Activated CD4-positive, alpha-beta T cell treated with anti-CD3 and anti-CD28 coated beads, Interleukin-10, Interleukin-2, amounts not matched to agents 100 ng/mL and 50 ng/mL, durations not matched to agents 16 hours and 8 hours (primary cell): ENCODE measurements at places on chromosomes 5 and 9.

DNA sequence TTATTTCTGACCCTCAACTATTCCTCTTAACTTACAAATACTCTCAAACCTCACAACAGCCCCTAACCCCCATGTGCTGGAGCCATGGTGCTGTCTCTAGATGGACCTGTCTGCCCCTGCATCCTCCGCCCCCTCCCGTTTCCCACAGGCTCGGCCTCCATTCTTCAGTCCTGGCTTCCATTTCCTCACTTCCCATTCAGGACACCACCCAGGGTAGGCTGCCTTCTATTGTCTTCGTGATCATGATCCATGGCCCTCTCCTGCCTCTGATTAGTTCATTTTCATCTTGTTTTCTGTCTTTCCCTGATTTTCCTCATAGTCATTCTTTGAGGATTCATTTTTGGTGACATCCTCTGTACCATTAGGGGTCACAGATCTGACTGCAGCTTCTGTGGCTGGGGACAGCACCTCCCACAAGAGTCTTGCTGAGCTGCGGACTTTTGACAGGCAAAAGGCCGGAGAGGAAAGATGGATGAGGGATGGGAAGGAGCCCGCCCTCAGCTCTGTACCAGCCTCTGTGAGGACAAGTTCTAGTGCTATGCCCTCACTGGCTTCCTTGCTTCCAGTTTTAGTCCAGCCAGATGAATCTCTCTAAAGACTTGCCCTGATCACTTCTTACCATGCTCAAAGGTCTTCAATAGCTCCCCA is 255.8 kb downstream of the NTRK2 start:
- no peak for DNase-seq

DNA sequence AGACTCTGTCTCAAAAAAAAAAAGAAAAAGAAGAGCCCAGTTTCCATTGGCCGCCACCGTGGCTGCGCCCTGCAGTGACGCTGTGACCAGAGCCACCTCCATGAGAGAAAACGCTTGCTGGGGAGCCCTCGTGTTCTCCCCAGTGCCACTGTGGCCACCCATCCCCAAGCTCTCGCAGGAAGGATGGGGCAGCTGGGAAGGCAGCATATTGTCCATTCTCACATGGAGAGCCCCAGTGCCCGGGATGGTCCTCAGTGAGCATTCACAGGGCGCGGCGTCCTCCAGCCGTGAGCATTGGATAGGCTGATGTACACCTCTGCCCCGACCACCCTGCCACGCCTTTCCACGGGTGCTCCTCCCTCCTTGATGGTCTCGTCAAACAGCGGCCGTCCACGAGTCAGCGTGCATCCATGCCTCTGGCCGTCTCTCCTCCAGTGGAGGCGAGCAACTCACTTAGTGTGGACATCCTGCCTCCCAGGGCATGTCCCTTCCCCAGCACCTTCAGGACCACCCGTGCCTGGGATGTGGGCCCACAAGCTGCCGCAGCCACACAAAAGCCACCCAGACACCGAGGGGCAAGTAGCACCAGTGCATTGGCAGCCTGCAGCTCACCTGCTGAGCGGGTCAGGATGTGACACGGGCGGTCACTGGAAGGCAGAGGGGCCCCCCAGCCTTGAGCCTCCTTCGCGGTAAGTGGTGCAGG is 23.4 kb upstream of the SLC6A19 start:
- no peak for DNase-seq

DNA sequence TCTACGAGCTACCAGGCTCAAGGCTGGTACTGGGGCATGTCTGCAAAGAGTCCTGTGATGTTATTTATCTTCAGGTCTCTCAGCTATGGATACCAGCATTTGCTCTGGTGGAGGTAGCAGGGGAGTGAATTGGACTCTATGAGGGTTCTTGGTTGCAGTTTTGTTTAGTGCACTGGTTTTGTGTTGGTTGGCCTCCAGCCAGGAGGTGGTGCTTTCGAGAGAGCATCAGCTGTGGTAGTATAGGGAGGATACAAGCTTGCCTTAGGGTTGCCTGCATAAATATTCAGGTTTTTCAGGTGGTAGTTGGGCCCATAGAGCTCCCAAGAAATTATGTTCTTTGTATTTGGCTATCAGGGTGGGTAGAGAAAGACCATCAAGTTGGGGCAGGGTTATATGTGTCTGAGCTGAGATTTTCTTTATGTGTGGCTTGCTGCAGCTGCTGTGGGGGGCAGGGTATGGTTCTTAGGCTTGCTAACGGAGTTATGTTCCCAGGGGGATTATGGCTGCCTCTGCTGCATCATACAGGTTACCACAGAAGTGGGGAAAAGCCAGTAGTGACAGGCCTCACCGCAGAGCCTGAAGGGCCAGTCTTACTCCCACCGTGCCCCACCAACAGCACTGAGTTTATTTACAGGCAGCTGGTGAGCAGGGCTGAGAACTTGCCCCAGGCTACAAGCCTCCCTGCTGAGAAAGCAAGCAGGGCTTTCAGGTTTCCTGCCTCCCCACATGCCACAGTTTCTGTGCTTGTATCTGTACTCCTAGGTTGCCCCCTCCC is 9.7 kb upstream of the RIOK2 start:
- DNase-seq: no peak

DNA sequence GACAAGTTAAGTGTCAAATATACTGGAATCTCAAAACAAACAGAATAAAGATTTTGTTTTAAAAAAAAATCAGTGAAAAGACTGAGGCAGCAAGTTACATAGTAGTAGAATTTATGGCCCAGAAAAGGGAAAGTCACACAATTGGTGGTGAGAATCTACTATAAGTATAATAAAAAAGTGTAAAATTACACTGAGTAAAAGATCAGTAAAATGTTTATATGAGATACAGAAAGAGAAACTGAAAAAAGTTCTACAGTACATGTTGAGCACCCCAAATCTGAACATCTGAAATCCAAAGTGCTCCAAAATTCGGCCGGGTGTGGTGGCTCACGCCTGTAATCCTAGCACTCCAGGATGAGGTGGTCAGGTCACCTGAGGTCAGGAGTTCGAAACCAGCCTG is 15.0 kb downstream of the AGTPBP1 start:
- no peak for DNase-seq

- no peak for DNase-seq
Measured at GRCh38 chr5:57552033-57552432, 69.4 kb upstream of the ACTBL2 start.

DNA sequence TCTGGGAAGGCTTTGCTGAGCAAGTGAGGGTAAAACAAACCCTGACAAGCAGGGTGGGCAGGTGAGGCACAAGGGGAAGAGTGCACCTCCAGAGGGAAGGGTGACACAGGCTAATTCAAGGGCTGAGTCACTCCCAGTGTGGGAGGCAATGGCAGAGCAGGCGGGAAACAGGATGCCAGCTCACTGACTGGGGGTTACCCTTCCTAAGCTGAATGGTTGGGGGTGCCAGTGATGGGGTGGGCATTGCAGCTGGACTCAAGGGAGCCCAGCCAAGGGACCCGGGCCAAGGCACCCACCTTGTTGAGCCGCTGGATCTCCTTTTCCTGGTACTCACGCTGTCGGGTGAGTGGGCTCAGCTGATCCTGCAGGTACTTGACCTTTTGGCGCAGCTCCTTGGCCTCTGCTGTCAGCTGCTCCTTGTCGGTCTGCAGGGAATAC is 18.4 kb downstream of the GPX3 start:
- DNase-seq: no peak

DNA sequence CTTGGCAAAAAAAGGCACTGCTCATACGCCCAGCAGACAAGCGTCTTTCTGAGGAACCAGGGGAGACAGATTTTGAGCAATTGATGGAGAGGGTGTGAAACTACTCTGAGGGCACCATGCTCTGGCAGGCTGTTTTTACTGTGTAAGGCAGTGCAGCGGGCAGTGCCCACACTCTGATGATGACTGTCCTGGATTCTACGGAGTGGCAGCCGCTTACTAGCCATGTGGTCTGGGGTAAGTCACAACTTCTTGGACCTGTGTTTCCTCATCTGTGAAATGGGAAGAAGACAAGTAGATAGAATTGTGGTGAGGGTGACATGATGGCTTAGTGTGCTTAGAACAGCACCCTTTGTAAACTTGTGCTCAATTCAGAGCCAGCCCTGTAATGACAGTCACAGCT is 38.8 kb downstream of the FABP6 start:
- DNase-seq: no peak

DNA sequence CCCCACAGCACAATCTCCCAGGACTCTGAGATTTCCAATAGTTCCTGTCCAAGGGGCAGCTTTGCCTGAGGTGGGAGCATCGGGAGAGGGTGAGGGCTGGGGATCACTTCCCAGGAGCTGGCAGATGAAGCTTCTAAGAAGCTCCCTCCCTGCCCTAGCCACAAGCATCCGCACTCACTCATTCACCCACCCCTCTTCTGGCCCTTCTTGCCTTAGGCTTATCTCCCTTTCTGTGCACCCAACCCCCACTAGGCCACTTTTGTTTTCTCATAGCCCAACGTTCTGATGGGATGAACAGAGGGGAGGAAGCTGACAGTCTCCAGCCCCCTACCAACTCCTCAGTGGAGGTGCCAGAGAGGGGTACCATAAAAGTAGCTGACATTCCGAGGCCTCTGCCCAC is 3.7 kb upstream of the PCDH1 start:
- no peak for DNase-seq

DNA sequence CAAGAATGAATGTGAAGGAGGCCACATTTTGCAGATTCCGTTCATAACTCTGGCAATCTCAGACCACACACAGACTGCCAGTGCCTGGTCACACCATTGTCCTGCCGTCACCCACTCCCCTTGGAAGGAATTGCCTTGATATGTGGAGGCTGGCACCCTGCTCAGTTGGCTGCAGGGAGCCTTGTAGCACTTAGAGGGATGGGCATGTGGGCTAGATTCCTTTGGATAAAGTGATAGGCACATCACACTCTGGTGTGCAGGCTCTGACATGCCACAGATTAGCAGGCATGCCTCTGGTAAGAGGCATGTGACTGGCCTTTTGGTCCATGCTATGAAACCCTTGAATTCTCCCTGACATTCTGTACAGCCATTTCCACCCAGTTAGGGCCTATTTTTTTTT is 254.6 kb upstream of the PIK3R1 start:
- no peak for DNase-seq

DNA sequence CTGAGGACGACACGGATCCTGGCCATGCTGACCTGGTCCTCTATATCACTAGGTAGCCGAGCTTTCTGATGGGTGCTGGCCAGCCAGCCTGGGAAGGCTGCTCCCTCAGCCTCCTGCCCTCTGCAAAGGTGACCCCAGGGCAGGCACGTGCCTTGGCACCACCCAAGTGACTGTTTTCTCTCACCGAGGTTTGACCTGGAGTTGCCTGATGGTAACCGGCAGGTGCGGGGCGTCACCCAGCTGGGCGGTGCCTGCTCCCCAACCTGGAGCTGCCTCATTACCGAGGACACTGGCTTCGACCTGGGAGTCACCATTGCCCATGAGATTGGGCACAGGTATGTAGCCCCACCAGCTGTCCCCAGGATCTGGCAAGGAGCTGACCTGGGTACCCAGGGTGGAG is 3.8 kb downstream of the ADAMTS13 start:
- no peak for DNase-seq

DNA sequence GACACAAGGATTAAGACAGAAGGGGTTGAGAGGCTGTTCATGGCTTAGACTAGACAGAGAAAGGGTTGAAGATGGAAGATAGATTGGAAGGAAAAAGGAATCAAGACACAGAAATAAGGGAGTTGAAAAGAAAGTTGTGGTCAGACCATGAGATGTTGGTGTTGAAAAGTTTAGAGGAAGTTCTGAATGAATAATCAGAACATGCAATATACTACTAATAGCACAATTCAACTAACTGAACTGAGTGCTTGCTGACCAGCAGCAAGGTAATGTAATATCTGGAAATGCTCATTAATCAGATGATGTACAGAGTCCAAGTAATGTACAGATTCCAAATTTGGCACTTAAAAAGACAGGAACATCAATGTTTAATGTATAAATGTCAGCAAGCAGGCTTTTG is 10.6 kb upstream of the NNT start:
- DNase-seq: no peak

- DNase-seq: no peak
Measured at GRCh38 chr5:58764199-58764598, 181.3 kb downstream of the RAB3C start.

DNA sequence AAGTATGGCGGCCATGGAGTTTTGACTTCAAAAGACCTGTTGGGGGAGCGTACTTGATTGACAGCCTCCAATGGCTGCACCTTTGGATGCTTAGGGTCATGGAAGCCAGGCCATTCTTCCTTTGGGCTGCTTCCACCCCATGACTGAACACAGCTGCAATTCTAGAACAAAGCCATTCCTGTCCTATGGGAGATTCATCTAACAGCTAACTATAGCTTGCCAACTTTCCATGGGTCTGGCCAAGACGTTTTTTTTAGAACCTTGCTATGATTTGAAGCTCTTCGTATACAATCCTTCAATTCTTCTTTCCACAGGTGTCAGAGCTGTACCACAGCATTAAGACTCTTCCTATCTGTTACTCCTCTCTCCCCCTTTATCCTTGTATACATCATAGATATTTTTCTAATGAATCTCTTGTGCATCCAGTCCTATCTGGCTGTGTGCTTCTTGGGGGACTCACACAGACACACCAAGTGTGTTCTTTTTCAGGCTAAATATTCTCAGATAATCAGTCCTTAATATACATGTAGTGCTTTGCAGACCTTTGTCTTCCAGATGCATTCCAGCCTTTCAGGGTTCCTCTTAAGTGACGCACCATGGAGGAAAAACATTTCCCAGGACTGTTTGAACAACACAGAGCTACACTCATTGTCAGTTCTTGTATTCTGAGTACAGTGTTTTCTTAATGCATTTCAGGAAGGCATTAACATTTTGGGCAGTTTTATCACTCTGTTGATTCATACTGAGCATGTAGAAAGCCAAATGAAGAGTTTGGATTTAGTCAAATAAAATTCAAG is 198.9 kb downstream of the TAF11L14 start:
- no peak for DNase-seq

DNA sequence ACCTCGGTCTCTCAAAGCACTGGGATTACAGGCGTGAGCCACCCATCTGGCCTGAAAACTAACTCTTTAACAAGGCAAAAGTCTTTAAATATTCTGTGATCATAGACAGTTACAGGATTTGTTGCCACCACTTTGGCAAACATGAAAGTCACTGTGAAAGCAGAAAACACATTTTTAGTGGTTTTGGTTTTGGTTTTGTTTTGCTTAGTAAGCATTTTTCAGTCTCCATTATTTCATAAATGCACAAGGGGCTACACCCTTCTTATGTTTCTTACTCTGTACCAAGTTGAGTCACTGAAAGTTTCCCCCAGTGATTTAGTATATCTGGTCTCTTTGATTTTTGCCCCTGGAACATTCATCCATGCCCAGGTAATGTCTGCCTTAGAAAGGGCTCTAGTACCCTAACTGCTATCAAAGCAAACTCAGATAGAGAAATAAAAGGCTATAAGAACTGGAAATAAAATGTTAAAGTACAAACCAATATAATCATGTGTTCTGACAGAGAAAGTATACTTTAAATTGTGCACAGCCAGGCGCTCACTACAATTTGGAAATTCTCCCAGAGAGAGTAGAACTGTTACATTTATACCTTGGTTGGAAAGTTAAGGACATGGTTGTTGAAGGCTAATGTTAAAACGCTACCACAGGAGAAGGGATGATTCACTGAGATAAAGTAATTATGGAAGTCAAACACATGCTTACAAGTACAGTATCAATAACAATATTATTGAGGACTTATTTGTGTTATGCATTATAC is 1022.5 kb upstream of the DMAC1 start:
- DNase-seq: peak; percentile 6

GRCh38 chr5:150339165-150339564 is 18.3 kb upstream of the TCOF1 start:
- no peak for DNase-seq
